ENCODE measurements at places on chromosomes 7 and 10. TPM values are rescaled to one million over a fixed set of nuclear protein-coding genes. Genes with fewer than 3 reads are reported as not detected.
A peak's percentile ranks its signal among the peaks of the same experiment; 100 is the strongest.

PLEKHS1 gene
- not detected for total RNA-seq

DNA sequence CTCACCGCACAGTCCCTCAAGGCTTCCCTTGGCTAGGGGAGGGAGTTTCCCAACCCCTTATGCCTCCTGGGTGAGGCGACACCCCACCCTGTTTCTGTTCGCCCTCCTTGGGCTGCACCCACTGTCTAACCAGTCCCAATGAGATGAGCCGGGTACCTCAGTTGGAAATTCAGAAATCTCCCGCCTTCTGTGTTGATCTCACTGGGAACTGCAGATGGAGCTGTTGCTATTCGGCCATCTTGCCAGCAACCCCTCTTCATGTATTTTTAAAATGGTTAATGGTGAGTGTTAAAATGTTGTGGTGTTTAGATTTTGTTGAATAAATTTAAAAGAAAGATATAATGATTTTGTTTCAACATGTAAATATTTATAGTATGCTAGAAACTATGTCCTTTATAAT lies 22.0 kb downstream of the UMAD1 start:
- DNase-seq = peak; percentile 58

- no peak for DNase-seq
Observed at GRCh38 chr7:44909596-44910389, 24.5 kb upstream of the PURB start.

DNA sequence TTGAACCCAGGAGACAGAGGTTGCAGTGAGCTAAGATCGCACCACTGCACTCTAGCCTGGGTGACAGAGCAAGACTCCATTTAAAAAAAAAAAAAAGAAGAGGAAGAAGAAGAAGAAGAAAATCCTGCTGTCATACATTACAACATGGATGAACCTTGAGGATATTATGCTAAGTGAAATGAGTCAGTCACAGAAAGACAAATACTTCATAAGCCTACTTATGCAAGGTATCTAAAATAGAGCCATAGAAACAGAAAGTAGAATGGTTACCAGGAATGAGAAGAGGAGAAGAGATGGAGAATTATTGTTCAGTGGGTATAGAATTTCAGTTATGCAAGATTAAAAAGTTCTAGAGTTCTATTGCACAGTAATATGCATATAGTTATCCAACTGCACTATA lies 466.5 kb downstream of the PLXNA4 start:
- DNase-seq = no peak

GRCh38 chr7:87960239-87960638 lies 26.2 kb downstream of the ADAM22 start:
- DNase-seq = no peak

- no peak for DNase-seq
Observed at GRCh38 chr7:79828866-79829265, 305.8 kb upstream of the GNAI1 start.

NUTM2D gene
- total RNA-seq = 3.4 TPM

FOXP2 gene
- total RNA-seq = 0.25 TPM

PLA2G12B gene
- total RNA-seq = 0.12 TPM

DNA sequence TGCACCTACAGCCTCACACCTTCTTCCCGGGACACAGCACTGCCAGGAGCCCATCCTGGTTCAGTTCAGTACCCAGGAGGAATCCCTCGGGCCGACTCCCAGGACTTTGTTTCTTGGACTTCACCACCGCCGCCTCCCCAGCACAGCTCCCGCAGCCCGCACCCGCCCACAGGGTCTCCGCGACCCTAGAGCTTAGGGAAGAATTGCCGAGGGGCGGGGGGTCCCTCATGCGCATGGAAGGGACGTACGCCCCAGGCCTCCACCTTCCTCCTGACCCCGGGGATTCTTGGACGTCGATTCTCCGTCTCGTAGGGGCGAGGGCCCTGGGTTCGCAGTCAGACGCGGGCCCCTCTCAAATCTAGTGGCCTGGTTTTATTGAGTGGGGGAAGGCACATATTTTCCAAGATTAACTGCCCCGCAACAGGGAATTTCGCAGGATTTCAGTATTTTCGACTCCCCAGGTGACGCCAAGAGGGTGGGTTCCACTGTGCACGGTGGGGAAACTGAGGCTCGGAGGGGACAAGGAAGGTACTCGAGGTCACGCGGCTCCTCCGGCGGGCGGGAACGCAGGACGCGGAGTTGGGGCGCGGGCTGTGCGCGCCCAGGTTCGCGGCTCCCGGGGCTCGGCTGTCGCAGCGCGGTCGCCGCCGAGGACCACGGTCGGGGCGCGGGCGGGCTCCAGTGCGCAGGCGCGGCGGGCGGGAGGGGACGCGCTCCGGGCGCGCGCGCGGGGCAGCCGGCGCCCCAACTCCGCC lies at the start of gene ADCY1:
ADCY1 (plus strand) TSS at position 708 of the 755 bp plus-strand sequence. CDS start 176 bp downstream, outside the sequence.
- peak; percentile 83 for DNase-seq

GRID2IP gene
- total RNA-seq = not detected

RPEL1 gene
- not detected for total RNA-seq
